Aorta (tissue), 5 donors: ENCODE measurements at places on chromosomes 6 and 20. TPM values are rescaled to one million over a fixed set of nuclear protein-coding genes. Genes with fewer than 3 reads are reported as not detected.

Gene SLC12A5
- total RNA-seq = 2.4 TPM

Gene SDC4
- 51.2 TPM for total RNA-seq

Gene PLN
- total RNA-seq = 587 TPM

Gene SLPI
- total RNA-seq = 151 TPM

Gene THEMIS
- 0.68 TPM for total RNA-seq

Gene SRSF12
- 1.9 TPM for total RNA-seq

Gene ADGRG6
- total RNA-seq = 14.3 TPM

DNA sequence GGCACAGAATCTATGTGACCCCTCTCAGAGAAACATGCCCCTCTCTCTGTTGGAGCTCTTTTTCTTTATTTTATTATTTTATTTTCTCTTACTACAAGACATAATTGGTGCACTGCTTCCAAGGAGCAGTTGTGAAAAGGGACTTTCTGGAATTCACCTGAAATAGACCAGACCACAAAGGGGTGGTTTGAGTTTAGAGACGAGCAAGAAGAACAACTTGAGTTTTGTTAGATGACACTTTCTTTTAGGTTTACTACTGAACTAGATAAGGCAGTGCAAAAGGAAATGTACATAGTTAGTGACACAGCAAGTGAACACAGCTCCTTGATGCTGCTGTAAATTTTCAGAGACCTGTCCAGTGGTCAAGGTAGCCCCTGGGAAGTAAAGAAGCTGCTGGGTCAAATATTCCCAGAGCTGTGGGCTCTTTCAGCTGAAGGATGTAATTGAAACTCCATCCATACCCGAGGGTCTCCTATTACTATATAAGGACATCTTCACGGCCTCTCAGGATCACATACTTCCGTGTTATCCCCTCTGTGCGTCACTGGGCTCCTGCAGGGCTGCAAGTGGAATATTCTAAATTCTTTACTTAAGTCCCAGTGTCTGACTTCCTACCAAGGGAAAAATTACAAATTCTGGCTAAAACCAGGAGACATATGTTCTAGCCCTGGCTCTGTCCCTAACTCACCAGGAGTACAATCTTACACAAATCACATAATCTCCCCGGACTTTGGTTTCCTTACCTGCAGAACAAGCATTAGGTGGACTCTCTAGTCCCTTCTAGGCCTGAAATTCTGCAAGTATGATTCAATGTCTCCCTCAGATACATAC is 69.1 kb upstream of the ADTRP start:
- no peak for DNase-seq

DNA sequence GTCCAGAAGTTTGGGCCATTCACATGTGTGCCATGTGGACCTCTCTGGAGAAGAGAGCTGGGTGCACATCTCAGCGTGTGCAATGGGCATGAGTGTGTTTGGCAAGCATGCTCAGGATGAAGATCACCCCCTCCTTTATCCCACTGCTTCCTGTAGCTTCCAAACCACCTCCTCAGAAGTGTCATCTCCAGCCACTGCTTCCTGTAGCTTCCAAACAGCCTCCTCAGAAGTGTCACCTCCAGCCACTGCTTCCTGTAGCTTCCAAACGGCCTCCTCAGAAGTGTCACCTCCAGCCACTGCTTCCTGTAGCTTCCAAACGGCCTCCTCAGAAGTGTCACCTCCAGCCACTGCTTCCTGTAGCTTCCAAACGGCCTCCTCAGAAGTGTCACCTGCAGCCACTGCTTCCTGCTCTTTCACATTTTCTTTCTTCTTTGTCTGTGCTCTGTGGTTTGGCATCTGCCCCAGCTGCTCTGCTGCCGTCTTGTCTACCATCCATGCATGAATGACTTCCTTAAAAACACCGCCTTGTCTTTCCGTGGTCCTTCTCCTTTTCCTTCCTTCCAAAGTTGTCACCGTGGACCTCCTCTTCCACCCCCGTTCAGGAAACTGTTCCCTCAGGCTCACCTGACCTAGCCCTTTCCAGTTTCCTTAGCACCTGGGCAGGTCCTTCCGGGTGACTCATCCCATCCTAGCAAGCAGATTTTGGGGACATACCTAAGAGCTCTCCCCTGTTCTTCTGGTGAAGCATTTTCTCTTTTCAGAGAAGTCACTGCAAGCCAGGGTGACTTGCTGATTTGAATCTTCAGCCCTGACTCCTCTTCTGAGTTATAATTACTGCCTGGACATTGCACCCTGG is 43.5 kb upstream of the TIAM2 start:
- DNase-seq = no peak

GRCh38 chr6:159074120-159074684 is 29.4 kb upstream of the TAGAP start:
- DNase-seq = no peak

GRCh38 chr6:147507162-147508041 is 1.1 kb upstream of the SAMD5 start:
- DNase-seq = no peak

- no peak for DNase-seq
Measured at GRCh38 chr6:133114973-133115372, 126.2 kb upstream of the EYA4 start.

DNA sequence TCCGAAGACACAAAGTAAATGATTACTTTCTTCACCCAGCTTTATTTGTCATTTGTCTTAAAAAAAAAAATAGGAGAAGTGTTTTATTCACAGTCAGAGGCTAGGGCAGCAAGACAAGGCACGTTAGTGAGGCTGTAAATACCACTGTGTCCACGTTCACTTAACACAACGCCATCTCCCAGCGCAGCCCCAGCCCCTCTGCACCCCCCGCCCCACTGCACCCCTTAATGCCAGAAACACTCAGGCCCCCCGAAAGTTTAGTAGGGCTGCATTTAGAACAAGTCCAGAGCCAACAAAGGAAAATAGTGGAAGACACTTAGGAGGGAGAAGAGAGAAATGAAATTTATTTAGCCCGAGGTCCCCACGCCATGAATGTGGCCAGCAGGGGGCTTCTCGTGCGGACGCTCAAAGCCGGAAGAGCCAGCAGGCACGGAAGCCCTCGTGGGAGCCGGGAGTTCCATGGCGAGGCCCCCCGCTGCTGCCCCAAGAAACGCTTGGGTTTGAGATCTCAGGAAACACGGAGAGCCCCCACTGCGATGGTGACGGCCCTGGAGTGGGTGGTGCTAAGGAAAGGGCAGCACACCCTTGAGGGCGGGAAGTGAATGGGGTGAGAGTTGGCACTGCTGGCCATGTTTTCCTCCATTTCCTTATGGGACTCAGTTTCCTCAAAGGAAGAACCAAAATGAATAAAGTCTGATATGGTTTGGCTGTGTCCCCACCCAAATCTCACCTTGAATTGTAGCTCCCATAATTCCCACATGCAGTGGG is 50.2 kb downstream of the IYD start:
- peak; percentile 78 for DNase-seq

GRCh38 chr6:29236060-29236459 is 65.4 kb downstream of the OR2J2 start:
- DNase-seq = no peak

GRCh38 chr6:166591026-166591425 is 4.5 kb upstream of the RAMACL start:
- no peak for DNase-seq

DNA sequence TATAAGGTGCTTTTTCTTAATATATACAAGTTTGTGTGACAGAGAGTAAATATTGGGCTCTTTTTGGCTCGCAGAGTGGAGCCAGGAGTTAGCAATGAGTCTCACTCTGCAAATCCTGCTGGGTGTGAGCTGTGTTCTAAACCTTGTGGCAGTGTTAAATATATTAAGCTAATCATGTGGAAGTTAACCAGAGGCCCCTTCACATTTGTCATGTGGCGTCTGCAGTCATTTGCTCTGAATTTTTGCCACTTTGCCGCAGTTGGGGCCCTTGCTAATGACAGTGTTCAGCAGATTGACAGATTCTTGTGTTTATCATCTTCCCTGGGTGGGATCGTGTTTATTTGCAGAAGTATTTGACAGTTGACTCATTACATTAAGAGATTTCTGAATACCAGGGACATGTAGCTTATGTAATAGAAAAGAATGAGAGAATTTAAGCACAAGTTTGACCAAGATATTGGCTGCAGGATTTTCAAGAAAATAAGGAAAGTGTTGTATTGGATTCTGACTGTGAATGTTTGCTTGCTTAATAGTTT is 37.9 kb downstream of the SPATA2 start:
- DNase-seq = no peak

DNA sequence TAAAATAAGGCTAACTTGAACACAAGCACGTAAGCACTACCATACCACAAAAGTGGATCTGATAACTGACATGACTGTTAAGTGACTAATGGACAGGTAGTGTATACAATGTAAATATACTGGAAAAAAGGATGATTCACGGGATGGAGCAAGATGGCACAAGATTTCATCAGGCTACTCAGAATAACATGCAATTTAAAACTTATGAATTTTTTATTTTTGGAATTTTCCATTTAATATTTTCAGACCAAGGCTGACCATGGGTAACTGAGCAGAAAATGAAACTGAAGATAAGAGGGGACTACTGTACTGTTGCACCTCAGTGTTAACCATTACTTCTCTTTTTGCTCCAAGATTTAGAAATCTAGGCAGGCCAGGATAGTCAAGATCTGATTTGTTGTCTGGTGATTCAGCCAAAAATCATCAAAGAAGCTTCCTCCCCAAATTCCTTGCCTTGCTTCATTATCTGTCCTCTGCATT is 45.4 kb downstream of the TPBG start:
- DNase-seq = no peak

DNA sequence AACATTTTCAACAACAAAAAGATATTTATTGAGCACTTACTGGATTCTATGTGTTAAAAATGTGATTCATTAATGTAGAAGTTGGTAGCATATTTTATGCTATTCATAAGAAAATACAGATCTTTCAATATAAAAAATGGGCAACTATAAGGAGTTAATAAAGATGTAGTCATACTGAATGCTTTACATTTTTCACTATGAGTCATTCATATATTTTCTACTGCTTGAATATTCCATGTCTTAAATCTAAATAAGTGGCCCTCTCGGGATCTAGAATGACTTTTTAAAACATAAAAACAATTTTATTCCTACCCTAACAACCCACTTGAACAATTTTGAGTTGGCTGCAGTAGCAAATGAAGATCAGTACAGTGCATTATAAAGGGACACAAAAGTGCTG is 362.1 kb downstream of the PHF3 start:
- no peak for DNase-seq

DNA sequence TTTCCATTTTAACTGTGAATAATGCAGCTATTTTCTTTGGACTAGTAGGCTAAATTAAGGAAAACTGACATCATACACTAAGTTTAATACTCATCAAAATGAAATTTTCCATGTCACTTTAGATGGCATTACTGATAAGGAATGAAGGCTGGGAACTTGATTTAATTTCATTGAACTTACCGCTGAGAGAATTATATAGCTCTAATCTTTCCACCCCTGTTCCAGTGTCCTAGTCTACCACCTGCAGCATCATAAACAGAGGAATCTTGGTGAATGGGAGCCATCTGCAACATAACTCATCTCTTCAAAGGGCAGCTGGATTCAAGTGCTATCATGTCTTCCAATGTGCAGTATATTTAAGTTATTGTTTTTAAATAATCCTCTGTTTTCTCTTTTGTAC is 1395.2 kb downstream of the EPHA7 start:
- no peak for DNase-seq

GRCh38 chr6:103715269-103715668 is 1144.5 kb downstream of the HACE1 start:
- no peak for DNase-seq

DNA sequence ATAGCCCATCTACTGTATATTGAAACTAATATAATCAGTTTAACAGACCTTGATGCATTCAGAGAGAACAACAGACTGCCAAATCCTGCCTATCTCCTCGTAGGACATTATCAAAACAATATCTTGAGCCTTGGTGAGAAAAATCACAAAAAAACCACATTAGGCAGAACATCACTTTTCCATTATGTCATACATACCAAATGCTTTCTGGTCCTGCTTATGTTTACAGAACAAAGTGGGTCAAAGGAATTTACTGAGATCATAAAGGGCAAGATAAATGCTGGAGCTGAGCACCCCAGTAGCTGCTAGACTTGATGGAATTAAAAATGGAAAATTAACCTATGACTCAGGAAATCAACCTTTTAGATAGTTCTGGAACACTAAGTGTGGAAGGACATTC is 195.3 kb upstream of the KCNK16 start:
- DNase-seq = no peak

DNA sequence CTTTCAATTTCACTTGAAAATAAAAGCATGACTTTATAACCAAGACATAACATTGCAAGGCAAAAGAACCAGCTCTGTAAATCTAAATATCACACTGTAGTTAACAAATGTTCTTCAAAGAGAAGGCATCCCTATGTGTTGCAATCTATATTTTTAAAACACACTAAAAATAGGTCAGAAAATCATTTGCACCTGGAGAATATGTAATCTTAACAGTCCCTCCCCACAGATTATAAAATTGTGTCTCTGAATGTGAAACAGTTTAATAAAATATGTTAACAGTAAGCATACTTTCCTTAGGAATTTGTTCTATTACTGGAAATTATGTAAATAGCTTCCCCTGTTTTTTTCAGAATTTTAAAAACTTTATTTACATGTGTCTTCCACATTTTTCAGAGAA is 351.9 kb downstream of the COL12A1 start:
- DNase-seq = no peak

DNA sequence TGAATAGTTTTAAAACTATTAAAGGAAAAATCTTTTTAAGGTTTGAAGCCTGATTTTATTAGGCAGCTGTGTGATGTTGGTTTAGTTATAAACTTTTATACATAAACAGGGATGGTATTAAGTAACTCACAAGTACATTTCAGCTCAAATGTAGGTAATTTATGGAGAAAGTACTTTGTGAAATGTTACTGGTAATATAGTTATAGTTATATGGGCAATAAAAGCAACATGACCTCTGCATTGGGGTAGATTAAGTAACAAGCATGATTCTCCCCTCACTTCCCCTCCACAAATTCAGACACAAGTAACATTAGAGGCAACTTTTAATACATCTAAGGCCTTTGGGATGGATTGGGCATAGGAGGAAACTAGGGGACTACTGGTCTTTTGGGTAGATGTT is 154.3 kb upstream of the ID4 start:
- DNase-seq = no peak

GRCh38 chr6:6674872-6675271 is 86.4 kb downstream of the LY86 start:
- DNase-seq = no peak

DNA sequence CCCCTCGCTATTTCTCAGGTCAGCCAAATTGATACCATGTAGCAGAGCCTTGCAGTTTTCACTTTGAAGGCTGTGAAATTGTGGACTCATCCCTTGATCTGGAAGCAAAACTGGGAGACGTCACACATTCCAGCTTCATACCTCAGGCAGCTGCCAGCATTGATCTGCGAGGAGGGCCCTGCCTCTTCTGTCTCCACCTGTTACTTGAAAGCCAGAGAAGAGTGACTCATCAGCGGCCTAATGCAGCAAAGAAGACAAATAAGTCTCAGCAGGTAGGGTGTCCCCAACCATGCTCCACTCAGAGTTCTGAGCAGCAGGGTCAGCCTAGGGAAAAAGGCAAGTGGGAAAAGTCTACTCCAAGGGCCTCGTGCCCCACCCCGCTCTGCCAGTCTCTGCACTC is 69.4 kb upstream of the BMP2 start:
- DNase-seq = no peak

GRCh38 chr6:140779341-140779740 is 1353.4 kb upstream of the GJE1 start:
- no peak for DNase-seq
